ENCODE measurements at places on chromosomes 4 and X.

DNA sequence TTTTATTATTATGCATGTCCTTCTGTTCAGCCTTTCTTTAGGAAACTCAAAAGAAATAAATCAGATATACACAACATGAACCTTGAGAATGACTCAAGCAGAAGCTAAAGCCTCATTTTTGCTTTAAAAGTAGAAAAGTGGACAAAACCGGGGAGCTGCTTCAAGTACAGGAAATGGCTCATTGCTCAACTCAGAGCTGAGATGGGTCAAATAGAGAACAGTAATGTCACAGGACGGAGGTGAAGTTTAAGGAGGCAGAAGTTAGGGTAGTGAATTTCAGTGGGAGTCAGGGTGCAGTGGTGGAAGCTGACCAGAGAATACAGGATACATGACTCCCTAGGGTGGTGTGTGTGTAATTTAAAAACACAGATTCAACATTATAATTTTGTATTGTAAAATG lies 22.2 kb downstream of the PHKA2 start:
- no peak for DNase-seq

GRCh38 chr4:128538111-128538882 lies 250.7 kb upstream of the PGRMC2 start:
- no peak for DNase-seq

- DNase-seq, result no peak
Measured at GRCh38 chr4:86741846-86742245, 107.3 kb downstream of the SLC10A6 start.

DNA sequence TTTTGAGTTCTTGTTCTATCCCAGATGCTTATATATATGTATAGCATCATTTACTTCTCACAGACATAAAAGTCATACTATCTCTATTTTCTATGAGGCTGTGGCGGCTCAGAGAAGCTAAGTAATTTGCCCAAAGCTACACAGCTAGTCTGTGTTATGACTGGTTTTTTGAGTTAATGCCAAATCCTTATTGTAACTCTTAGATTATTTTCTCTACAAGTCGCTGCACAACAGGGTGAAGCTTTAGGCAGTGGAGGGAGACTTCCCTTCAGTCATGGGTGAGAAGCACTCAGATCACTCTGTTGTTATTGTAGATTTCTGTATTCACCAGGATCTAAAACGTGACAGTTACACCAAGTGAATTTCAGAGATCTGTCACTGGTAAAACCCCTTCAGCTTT lies 48.1 kb downstream of the WWC2 start:
- no peak for DNase-seq

DNA sequence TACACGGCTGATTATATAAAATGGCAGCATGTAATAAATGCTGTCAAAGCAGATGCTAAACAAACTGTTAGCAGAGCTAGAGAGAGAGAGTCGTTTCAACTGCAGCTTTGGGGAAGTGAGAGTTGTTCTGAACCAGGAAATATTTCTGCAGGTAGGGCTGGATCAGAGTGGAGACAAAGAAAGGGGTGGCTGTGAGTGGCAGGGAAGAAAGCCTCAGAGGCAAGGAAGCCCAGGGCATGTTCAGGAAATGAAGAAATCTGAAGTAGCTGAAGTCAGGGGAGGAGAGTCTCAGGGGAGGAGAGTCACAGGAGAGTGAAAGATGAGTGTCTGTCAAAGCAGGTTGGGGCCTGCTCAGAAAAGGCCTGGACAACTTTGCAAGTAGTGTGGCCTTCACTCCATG lies 48.4 kb upstream of the RPS6KA3 start:
- no peak for DNase-seq

DNA sequence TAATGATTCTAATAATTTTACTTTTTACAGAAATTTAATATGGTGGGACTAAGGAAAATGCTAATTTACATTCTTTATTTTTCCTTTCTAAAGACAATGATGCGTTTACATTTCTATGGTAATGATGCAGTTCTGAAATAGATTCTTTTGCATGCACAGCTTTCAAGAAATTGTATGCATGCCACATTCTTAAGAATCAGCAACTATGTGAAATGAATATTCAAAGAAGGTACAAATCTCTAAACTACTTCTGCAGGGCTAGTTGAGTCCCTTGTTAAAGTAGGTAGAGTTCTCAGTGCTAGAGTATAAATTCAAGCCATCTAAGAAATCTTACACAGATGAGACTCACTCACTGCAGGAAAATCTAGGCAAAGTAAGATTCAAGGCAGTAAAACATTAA lies 24.5 kb upstream of the GRID2 start:
- DNase-seq, result no peak
